ENCODE measurements at places on chromosomes 5 and 9.

- no peak for DNase-seq
Measured at GRCh38 chr5:90169078-90169477, 240.5 kb downstream of the CETN3 start.

- peak; percentile 75 for DNase-seq
Measured at GRCh38 chr9:136488247-136489214, 5.7 kb upstream of the SEC16A start.

GRCh38 chr9:89633920-89634319 is 29.1 kb downstream of the GADD45G start:
- no peak for DNase-seq

DNA sequence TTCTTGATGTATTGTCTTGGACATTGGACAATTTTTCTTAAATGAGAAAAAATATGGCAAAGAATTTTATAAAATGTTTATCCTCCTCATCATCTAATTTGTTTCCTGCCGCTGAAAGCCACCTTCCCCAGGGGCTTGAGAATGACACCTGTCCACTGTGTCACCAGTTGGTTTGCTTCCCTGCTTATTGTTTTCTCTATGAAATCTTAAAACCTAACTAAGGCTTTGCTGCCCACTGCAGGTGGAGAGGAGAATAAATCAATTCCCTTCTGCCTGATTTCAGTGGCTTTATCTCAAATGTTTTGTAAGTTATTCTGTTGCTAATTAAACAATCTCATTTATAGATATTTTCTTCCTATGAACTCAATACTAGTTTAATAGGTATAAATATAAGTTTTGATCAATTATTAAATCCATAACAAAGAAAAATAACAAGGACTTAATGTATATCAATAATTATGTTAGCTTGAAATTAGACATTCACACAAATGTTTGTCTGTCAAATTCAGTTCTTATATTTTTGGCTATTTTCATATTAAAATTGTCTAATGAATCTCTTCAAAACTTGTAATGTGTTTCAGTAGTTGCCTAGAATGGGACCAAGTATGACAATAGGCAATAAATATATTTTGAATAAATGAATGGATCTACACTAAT is 822.5 kb downstream of the PTPRD start:
- DNase-seq = no peak
